ENCODE measurements at places on chromosomes 1 and 21.
A peak's percentile ranks its signal among the peaks of the same experiment; 100 is the strongest.

- no peak for DNase-seq
Measured at GRCh38 chr1:165290148-165290547, 66.4 kb downstream of the LMX1A start.

DNA sequence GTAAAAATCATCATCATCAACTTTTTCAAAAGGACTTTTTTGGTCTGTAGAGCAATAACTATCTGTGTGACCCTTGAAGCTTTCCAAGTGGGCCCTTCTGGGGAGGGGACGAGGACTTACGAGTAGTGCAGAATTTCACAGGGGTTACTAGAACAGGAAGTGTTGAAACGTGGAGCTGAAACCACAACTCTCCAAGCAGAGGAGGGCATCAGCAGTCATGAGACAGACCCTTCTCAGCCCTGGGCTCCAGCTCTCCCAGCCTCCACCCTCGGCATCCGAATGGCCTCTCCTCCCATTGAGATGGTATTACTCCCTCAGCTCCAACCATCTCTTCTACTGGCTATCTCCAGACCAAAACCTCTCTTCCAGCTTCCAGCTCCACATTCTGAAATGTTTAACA, 3.6 kb downstream of the FAM89A start:
- no peak for DNase-seq

- no peak for DNase-seq
Measured at GRCh38 chr1:233327651-233328141, at the start of gene MAP3K21. MAP3K21 (plus strand) TSS chr1:233327724; CDS start chr1:233328029, 305 bp downstream.

DNA sequence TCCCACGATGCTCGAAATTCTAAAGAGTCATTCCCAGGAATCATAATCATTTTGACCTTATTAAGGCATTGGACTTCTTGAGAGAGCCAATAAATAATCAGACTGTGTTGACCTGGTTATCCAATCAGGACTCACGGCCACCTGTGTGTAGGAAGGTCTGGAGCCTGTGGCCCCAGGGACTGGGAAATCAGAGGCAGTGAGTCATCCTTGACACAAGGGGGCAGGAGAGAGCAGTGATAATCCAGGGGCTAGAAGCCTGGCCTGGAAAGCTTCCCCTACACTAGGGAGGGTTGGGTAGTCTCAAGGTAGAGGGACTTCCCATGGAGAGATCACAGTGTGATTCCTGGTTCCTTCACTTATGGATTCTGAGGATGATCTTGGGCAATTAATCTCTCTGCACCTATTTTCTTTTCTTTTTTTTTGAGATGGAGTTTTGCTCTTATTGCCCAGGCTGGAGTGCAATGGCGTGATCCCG, 4.7 kb downstream of the MR1 start:
- DNase-seq = peak; percentile 71

DNA sequence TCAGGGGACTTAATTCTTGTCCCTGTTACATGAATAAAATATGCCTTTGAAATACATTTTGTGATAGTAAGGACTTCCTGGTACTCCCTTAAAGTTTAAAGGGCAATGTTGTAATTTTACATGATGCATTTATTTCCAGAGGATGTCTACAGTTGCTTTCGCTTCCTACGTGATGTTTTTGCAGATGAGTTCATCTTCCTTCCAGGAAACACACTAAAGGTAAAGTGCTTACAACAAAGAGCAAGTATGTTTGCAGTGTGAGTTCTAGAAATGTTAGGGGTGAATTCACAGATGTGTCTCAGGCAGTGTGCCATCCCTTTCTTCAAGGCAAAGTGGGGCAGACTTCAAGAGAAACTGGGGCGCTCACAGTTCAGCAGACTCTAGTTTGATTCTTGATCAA, 31.2 kb downstream of the GNPAT start:
- no peak for DNase-seq

GRCh38 chr1:54543729-54544496, 4.1 kb upstream of the ACOT11 start:
- peak; percentile 15 for DNase-seq

DNA sequence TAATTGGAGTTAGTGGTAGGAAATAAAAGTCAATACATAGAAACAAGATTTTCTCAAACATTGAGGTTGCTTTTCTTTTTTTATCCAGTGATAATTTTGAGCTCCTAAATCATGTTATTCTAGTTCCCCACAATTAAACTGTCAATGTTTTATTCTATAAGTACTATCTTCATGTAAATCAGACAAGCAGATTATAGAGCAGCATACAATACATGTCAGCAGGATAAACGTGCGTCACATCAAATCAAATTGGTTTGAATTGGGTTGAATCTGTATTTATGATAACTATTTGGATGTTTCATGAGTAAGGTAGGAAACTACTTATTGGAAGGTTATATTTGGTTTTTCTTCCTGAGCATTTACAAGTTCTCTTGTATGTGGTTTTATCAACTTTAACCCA, 2028.7 kb downstream of the NCAM2 start:
- no peak for DNase-seq

DNA sequence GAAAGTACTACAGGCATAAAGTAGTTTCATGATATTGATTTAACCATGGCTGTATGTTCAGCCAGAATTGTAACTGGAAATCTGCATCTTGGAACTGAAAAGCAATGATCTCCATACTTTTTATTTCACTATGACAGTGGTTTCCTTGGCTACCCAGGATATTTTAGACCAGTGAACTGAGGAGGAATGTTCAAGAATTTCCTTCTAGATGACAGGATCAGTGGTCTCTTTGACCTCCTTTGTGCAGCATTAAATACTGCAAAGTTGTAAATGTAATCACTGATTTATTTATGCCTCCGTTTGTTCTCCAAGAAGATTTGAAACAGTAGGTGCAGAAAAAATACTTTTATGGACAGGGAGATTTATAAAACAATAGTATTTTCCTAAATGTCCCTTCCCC, 39.5 kb downstream of the VPS13D start:
- DNase-seq = no peak

- DNase-seq = peak; percentile 39
Measured at GRCh38 chr1:218585511-218586184, 240.5 kb downstream of the TGFB2 start.

DNA sequence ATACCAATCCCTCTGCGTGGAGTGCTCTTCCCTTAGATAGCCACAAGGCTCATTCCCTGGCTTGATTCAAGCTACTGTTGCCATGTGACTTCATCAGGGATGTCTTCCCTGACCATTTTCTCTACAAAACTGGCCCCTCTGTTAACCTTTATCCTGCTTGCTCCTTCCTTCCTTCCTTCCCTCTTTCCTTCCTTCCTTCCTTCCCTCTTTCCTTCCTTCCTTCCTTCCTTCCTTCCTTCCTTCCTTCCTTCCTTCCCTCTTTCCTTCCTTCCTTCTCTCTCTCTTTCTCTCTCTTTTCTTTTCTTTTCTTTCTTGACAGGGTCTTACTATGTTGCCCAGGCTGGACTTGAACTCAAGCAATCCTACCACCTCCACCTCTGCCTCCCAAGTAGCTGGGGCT, 6.2 kb upstream of the RYR2 start:
- no peak for DNase-seq

- DNase-seq = no peak
Measured at GRCh38 chr1:66364578-66365391, 169.2 kb upstream of the SGIP1 start.

GRCh38 chr1:41891199-41891896, 27.4 kb downstream of the HIVEP3 start:
- DNase-seq = peak; percentile 41

- DNase-seq = peak; percentile 60
Measured at GRCh38 chr1:59994302-59995198, 68.0 kb upstream of the CYP2J2 start.

DNA sequence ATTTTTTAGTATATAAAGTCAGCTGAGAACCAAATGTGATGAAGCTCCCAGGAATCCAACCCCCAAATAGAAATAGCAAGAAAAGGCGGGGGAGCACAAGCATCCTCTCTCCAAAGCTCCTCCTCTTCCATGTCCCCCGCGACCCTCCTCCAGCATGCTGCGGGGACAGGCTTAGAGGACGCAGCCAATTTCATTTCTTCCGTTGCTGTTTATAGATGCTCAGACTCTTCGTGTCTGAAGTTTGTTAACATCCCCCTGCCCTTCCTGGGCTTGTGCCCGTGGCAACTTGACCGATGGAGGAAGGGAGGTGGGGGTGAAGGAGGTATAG, 754 bp upstream of the NPPA start:
- no peak for DNase-seq

DNA sequence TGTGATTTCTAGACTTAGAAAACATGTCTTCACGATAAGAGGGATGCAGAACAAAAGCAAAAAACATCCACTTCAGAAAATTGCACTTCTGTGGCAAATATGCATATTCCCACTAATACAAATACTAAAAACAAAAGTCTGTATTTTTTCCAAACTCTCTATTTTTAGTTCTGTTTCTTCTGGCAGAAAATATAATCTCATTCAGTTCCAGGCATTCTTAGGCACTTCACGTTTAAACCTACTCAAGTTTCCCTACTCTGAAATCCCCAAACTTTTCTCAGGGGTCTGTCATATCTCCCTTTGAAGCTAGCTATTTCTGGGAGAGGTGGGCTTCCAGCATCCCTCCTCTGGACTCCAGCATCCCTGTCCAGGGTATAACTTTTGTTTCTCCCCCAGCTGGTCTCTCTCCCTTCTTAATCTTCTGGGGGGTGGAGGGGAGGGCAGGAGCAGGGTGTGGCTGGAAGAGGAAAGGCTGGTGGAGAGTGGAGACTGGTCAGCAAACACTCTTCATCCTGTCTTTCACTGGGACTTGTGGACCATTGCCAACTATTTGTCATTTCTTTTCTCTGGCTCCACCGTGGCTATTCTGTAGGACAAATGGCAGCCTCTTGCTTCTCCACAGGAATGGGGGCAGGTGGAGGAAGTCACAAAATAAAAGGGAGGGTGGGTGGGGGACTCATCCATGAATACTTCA, 19.6 kb upstream of the NCF2 start:
- DNase-seq = no peak

GRCh38 chr1:242651817-242652216, 127.3 kb upstream of the PLD5 start:
- DNase-seq = peak; percentile 3

DNA sequence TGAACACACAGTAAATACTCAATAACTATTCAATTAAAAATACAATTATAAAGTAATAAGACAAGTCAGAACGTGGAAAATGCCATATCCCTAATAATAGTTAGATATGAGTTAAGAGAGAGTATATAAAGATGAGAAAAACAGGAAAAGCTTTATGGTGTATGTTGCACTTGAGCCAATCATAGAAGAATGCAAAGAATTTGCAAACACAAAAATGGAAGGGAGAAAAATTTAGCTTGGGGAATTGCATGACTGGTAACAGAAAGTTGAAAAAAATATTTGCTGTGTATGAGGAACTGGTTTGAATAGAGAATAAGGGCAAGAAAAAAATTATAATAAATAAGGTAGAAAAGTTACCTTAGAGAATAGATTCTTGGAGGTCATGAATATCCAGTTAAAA, 739.6 kb upstream of the CXADR start:
- DNase-seq = no peak

GRCh38 chr1:39305555-39305954, 101.1 kb downstream of the MACF1 start:
- DNase-seq = no peak

DNA sequence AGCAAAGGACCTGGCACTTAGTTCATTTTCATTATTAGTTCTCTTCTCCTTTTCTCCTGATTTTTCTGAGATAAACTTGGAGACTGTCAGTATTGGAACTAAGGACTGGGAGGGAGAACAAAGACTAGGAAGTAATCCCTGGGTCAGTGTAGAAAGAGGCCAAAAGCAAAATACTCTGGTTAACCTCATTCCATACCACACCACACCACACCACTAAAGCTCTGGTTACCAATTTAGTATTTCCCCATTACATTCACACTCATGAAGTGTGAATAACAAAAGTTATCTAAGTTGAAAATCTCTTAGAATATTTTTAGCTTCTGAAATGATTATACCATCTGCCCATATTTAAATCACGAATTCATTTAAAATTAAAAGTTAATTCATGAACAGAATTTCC, 68.9 kb upstream of the DMRTA2 start:
- DNase-seq = no peak

DNA sequence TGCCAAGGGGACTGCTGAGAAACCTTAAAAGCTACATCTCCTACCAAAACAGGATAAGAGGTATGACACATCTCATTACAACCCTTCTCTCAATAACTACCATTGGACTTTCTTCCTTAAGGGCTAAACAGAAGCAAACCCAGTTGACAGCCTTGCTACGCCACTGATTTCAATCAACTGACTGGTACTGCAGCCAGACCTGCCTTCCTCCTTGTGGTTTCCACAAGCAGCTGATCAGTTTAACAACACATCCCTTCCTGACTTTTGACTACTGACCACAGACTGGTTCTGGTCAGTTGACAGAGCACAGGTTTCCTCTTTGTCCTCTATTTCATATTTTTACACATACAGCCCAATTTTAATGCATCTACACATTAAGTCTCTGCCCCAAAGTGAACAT, 108.8 kb downstream of the ADAMTS1 start:
- DNase-seq = no peak

DNA sequence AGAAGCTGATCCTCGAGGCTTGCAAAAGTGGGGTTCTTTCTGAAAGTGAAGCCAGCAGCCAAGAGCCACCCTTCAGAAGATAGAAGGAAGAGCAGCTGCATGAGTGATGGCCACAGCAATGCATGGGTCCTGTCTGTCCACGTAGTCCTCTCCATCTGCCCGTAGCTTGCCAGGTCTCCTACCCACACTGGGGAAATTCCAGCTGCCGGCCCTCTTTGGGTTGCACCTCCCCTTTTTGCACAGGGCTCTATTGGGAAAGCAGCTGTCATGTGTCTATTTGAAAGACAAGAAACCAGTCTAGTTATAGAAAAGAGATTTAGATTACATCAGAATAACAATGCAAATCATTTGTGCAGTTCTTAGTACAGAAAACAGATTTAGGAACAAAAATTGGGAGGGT, 204.4 kb downstream of the GIPC2 start:
- no peak for DNase-seq

DNA sequence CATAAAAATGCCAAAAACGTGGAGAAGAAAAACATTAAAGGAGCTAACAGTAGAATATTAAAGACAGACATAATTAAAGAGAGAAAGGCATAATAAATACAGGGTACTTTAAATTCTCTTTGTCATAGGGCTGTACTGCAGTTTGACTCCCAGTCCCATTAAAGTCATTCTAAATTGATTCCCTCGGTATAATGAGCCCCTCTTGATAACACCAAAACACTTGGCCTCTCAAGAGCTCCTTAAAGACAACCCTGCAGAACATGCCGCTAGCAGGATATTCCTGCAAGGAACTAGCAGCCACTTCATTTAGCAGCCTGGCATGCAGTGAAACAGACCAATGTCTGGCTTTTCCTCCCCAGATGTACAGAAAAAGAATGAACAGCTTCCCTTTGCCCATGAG, 273.8 kb upstream of the ESRRG start:
- DNase-seq = no peak

All from SJSA1 (cell line).